Stimulated activated CD8-positive, alpha-beta memory T cell treated with anti-CD3 and anti-CD28 coated beads, Interleukin-4, amount 100 ng/mL, for 48 hours (primary cell): ENCODE measurements at places on chromosomes 13 and 19.

GRCh38 chr13:26037302-26037701, 14.5 kb downstream of the SHISA2 start:
- DNase-seq, result peak; percentile 60

- peak; percentile 81 for DNase-seq
These were observed 16.5 kb upstream of the B3GNT3 start for GRCh38 chr19:17778251-17778967.

- no peak for DNase-seq
These were observed 934.9 kb downstream of the SLITRK6 start for GRCh38 chr13:84864341-84864740.

DNA sequence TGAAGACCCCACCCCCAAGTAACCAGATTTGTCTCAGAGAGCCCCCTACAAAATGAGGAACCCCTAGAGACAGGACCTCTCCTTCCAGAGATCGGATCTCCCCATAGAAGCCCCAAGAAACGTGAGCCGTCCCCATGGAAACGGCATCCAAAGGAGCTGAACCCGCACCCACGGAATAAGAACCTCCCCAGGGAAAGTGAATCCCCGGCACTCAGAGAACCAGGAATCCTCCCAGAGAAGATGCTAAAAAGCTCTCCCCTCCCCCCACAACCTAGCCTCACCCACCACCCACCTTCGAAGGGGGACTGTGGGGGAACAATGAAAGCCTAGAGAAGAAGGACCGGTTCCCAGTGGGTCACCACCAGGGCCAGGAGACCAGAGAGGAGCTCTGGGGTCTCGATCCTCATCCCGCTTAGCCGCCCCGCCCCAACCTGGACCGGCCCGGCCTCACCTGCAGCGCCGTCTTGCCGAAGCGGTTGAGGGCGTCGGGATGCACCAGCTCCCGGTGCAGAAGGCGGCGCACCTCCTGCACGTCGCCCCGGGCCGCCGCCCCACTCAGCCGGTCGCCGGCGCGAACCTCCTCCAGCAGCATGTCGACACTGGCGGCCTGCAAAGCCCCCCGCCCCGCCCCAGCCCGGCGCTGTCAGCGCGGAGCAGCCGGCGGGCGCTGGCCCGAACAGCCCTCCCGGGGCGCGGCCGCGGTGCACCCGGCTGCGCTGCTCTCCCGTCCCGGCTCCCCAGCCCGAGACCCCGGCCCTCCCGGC, 535 bp downstream of the CDKN2D start:
- DNase-seq, result peak; percentile 71

GRCh38 chr19:12726988-12727316, 3.2 kb upstream of the TNPO2 start:
- DNase-seq, result no peak

DNA sequence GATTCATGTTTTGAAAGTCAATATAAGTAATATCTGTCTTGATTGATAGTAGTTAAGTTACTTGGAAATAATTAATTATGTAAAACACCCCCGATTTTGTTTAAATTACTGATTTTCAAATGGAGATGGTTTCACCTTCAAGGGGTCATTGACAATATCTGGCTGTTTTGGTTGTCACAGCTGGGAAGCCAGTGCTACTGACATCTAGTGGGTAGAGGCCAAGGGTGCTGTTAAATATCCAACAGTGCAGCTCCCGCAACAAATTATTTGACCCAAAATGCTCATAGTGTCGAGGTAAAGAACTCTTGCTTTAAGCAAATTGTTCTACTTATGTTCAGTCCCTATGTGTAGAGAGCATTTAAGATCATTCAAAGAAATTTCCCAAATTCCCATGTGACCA, 50.6 kb upstream of the PCDH20 start:
- DNase-seq, result no peak

- DNase-seq, result peak; percentile 71
These were observed at the start of gene UNC13A for GRCh38 chr19:17687857-17688784. Gene UNC13A (minus strand): TSS chr19:17688354. CDS start chr19:17688199, 155 bp downstream.

GRCh38 chr13:24161010-24161775, 673 bp downstream of the SPATA13 start:
- peak; percentile 66 for DNase-seq

- DNase-seq, result peak; percentile 34
These were observed 75.8 kb upstream of the UBAC2 start for GRCh38 chr13:99124794-99125316.

- no peak for DNase-seq
These were observed 1494.9 kb upstream of the MIR17HG start for GRCh38 chr13:89852570-89852969.

- no peak for DNase-seq
These were observed 34.1 kb downstream of the INSR start for GRCh38 chr19:7260161-7260560.

GRCh38 chr19:5695649-5696195, 5.6 kb downstream of the RPL36 start:
- DNase-seq, result no peak

DNA sequence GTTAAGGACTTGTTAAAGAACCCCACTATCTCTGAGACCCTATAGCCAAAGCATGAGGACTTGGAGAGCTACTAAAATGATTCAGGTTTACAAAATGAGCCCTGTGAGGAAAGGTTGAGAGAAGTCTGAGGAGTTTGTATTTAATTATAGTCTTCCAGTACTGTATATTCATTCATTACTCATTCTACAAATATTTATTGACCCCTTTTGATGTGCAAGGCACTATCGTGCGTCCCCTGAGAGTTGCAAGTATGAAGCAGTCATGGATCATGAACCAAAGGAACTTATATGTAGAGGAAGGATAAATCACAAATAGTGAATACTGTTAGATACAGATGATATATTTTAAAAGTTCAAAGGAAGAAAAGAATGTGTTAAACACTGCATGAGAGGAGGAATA, 84.4 kb downstream of the DNAJC15 start:
- DNase-seq, result no peak

- no peak for DNase-seq
These were observed 14.9 kb downstream of the HNRNPM start for GRCh38 chr19:8459520-8460270.

DNA sequence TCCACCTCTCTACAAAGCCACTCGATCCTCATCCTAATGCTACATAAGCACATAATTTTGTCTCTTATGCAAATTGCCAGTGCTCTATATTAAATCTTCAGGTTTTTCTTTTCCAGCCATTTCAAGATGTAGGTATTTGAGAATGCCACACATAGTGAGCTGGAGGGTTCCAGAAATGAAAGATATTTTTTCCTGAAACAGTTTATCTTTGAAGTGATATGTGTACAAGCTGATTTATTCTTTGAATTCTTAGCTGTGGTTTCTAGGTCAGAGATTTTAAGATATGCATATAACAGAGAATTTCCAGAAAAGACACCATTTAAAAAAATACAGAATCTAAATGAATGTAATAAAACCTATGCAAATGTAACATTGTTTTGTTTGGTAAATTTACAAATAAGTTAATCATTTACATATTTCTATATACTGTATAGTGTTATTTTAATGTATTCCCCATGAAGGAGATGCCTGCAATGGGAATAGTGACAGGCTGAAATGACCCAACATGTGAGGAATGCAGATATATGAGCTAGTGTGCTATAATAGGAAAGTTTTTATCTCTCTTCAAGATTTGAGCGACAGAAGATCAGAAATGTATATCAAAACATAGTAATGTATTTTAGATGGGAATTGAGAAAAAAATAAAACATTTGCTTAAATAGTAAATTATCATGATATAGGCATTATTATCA, 570.2 kb downstream of the SLITRK1 start:
- no peak for DNase-seq
